ENCODE measurements at places on chromosomes 12 and 14. TPM values are rescaled to one million over a fixed set of nuclear protein-coding genes. Genes with fewer than 3 reads are reported as not detected.

- H3K36me3 ChIP-seq, result peaks cover 24% of the 10 kb centered on the region
- no peak overlapping the region for H3K27ac ChIP-seq
- no peaks in the 10 kb centered on the region for H3K4me1 ChIP-seq
- no peak for DNase-seq
Measured at GRCh38 chr12:7137908-7138307, 7.7 kb downstream of the CLSTN3 start.

DNA sequence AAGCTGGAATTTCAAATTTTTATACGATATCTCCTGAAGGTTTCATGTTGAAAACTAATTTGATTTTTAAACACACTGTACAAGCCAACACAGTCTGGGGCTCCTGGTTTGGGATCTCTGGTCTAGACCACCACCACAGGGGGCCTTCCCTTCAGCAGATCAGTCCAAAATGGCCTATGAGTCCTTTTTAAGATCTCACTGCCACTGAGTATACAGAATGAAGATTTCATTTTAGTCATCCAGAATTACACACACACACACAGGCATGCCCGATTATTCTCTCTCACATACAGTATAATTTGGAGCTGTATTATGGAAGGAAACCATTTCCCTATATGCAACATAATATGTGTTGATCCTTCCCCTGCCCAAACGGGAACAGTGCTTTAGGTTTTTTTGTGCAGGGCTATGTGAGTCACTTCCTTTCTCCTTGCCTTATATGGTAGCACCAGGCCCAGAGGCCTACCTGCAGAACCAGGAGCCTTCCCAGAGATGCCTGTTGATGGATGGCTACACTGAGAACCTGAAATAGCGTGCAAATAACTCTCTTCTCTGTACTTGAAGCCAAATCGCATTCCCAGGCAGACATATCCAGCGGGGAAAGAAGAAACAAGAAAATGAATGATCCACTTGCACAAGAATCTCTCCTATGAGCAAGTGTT, 28.1 kb upstream of the WNK1 start:
- no peak for DNase-seq
- no peaks in the 10 kb centered on the region for H3K27me3 ChIP-seq
- no peaks in the 10 kb centered on the region for H3K36me3 ChIP-seq

DNA sequence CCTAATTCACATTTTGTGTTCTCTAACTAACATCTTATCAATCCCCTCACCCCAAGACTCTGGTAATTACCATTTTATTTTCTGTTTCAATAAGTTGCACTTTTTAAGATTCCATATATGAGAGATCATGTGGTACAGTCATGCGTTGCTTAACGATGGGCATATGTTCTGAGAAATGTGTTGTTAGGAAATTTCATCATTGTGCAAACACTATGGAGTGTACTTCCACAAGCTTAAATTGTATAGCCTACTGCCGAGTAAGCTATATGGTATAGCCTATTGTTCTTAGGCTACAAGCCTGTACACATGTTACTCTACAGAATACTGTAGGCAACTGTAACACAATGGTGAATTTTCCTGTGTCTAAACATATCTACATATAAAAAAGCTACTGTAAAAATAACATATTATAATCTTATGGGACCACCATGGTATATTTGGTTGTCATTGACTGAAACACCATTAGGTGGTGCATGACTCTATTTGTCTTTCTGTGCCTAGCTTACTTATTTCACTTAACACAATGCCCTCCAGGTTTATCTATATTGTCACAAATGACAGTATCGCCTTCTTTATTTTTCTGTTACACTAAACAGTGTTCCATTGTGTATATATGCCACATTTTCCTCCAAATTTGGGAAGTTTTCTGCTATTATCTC, 473.4 kb upstream of the LMO3 start:
- H3K4me1 ChIP-seq, result no peaks in the 10 kb centered on the region
- no peak overlapping the region for H3K27ac ChIP-seq
- H3K27me3 ChIP-seq, result no peaks in the 10 kb centered on the region
- peaks cover 2% of the 10 kb centered on the region for H3K36me3 ChIP-seq
- no peak for DNase-seq

GRCh38 chr12:60148831-60149230, 553.0 kb downstream of the SLC16A7 start:
- no peak overlapping the region for H3K27ac ChIP-seq
- no peaks in the 10 kb centered on the region for H3K27me3 ChIP-seq
- DNase-seq, result no peak
- no peaks in the 10 kb centered on the region for H3K36me3 ChIP-seq
- no peak overlapping the region for H3K4me3 ChIP-seq

GRCh38 chr12:109162551-109162950, 46.2 kb downstream of the ACACB start:
- H3K27ac ChIP-seq, result no peak overlapping the region
- H3K36me3 ChIP-seq, result no peaks in the 10 kb centered on the region
- no peaks in the 10 kb centered on the region for H3K27me3 ChIP-seq
- no peaks in the 10 kb centered on the region for H3K4me1 ChIP-seq
- DNase-seq, result no peak

GRCh38 chr12:123049398-123050240, 69.1 kb downstream of the ARL6IP4 start:
- H3K27me3 ChIP-seq, result no peaks in the 10 kb centered on the region
- H3K4me1 ChIP-seq, result peaks cover 39% of the 10 kb centered on the region
- no peak overlapping the region for H3K4me3 ChIP-seq
- DNase-seq, result no peak
- H3K27ac ChIP-seq, result no peak overlapping the region
- H3K36me3 ChIP-seq, result no peaks in the 10 kb centered on the region

- H3K4me3 ChIP-seq, result no peak overlapping the region
- DNase-seq, result no peak
Measured at GRCh38 chr14:92982956-92983355, 60.0 kb downstream of the CHGA start.

GRCh38 chr14:71341156-71341555, 433.9 kb downstream of the PCNX1 start:
- H3K27me3 ChIP-seq, result no peaks in the 10 kb centered on the region
- DNase-seq, result no peak
- no peak overlapping the region for H3K4me3 ChIP-seq
- peaks cover 5% of the 10 kb centered on the region for H3K36me3 ChIP-seq
- H3K4me1 ChIP-seq, result peaks cover 12% of the 10 kb centered on the region

DNA sequence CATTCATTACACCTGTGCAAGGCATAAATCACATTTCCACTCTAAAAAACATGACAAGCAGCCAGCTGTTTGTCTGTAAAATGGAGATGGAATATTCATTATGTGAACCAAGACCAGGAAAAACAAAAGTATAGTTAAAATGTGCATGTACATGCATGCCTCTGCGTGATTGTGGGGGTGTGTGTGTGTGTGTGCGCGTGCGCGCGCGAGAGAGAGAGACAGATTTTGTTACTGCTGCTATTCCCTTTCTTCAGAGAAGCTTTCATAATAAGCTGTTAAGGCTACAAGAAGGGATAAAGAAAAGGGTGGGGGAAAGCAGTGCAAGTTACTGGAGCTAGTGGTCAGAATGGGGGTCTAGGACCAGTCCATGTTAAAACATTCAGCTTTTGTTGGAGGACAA, 430.3 kb downstream of the NAV3 start:
- no peaks in the 10 kb centered on the region for H3K36me3 ChIP-seq
- no peaks in the 10 kb centered on the region for H3K27me3 ChIP-seq
- no peak for DNase-seq
- H3K4me3 ChIP-seq, result no peak overlapping the region

DNA sequence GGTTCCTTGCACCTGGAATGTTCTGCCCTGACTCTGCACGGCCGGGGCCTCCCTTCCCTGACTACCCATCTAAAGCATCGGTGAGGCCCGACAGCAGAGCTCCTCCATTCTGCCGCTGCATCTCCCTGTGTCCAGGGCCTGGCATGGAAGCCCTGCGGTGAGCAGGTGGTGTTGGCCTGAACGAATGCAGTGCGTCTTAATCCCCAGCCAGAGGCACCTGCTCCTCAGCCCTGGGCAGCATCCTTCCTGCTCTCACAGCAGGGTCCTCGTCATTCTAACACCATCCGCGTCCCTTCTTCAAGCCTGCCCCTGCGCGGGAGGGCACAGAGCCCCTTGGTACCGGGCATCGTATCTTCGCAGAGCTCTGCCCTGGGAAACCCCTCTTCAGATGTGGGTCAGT, 15.4 kb downstream of the BEGAIN start:
- peaks cover 16% of the 10 kb centered on the region for H3K27me3 ChIP-seq
- peaks cover 5% of the 10 kb centered on the region for H3K4me1 ChIP-seq
- H3K36me3 ChIP-seq, result no peaks in the 10 kb centered on the region
- H3K27ac ChIP-seq, result no peak overlapping the region
- H3K4me3 ChIP-seq, result no peak overlapping the region
- no peak for DNase-seq

DNA sequence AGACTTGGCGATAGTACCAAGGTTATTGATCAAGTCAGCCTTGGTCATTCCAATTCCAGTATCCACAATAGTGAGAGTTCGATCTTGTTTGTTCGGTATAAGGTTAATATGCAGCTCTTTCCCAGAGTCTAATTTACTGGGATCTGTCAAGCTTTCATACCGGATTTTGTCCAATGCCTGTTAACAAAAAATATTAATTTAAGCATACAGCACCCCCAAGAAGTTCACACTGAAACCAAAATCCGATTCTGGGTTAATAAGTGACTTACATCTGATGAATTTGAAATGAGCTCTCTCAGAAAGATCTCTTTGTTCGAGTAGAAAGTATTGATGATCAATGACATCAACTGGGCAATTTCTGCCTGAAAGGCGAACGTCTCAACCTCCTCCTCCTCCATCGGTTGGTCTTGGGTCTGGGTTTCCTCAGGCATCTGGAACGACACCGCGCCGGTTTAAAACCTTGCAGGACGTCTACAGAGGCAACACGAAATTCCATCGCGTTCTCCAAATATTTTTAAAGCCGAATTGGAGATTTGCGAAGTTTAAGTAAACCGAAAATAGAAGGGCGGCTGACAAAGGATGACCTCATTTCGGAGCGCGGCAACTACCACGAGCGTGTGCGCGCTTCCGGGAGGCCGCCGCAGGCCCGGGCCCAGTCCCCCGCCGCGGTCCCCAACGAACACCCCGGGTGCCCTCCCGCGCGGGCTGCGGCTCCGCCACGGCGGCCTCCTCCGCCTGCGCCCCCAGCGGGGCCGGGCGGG, 716 bp downstream of the HSP90AA1 start:
- no peaks in the 10 kb centered on the region for H3K27me3 ChIP-seq
- H3K27ac ChIP-seq, result peak overlapping the region; percentile 91
- H3K4me1 ChIP-seq, result peaks cover 79% of the 10 kb centered on the region
- DNase-seq, result peak; percentile 75
- H3K4me3 ChIP-seq, result peak overlapping the region; percentile 76

DNA sequence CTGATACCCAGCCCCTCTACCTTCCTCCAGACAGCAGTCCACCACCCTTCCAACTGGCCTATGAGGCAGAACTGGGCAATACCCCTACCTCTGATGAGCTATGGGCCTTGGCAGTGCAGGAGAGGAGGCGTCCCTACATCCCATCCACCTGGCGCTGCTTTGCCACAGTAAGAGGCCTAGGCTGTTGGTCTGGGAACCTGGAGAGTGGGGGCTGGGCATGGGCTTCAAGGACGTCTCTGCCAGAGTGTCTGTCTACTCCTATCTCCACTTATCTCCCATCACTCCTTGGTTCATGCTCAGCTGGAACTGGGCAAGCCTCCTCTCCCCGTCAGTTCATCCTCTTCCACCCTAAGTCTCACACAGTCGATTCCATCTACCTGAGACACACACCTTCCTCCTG, 6.5 kb downstream of the AMHR2 start:
- no peak for DNase-seq
- no peaks in the 10 kb centered on the region for H3K27me3 ChIP-seq
- no peak overlapping the region for H3K4me3 ChIP-seq
- H3K36me3 ChIP-seq, result no peaks in the 10 kb centered on the region

DNA sequence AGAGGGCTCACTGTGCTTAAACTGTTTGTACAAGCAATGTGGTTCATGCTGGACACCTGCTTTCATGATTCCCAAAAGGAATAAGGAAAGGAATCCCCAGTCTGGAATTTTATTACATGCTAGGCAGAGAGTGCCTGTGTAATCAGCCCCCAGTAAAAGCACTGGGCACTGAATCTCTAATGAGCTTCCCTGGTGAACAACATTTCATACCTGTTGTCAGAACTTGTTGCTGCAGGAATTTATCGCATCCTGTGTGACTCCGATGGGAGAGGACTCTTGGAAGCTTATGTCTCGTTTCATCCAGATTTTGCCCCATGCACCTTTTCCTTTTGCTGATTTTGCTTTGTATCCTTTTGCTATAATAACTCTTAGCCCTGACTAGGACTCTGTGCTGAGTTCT, 190.2 kb upstream of the HMGA2 start:
- peaks cover 30% of the 10 kb centered on the region for H3K27me3 ChIP-seq
- H3K4me3 ChIP-seq, result no peak overlapping the region
- no peaks in the 10 kb centered on the region for H3K4me1 ChIP-seq
- no peak for DNase-seq
- no peak overlapping the region for H3K27ac ChIP-seq
- no peaks in the 10 kb centered on the region for H3K36me3 ChIP-seq

- H3K27me3 ChIP-seq, result no peaks in the 10 kb centered on the region
- peaks cover 12% of the 10 kb centered on the region for H3K4me1 ChIP-seq
- no peak for DNase-seq
- no peak overlapping the region for H3K4me3 ChIP-seq
- no peak overlapping the region for H3K27ac ChIP-seq
Measured at GRCh38 chr12:32117316-32117715, 10.7 kb downstream of the BICD1 start.

DNA sequence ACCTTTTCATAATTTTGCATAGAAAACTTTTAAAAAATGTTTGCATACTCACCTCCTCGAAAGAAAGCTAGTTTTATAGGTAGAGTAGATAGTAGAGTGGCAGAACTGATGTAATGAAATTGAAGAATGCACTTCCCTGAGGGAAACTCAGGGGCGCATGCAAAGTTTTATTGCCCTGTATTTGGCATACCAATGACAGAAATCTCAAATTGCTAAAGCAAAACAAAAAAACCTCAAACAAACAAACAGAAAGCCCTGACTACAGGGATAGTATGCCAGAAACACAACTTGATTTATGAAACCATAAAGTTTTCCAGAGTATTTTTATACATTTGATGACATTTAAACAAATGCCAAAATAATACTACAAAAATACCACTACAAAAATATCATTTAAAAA, 1.8 kb downstream of the RASSF9 start:
- no peak overlapping the region for H3K27ac ChIP-seq
- H3K27me3 ChIP-seq, result no peaks in the 10 kb centered on the region
- H3K36me3 ChIP-seq, result no peaks in the 10 kb centered on the region
- DNase-seq, result no peak

Gene CD27
- total RNA-seq, result 90.5 TPM

Gene TPPP2
- not detected for total RNA-seq

Gene SCN8A
- total RNA-seq, result 0.79 TPM

Gene KRT6B
- not detected for total RNA-seq

Gene KRT79
- total RNA-seq, result 0.26 TPM

Gene AKAP6
- 3.9 TPM for total RNA-seq

Gene B3GNT4
- 0.55 TPM for total RNA-seq

Gene TMTC2
- 4.7 TPM for total RNA-seq

Data from activated T-cell treated with anti-CD3 and anti-CD28 coated beads, Interleukin-2, amount 50 U/mL, for 72 hours (primary cell).